ENCODE measurements at places on chromosomes 16 and 17.

- no peak for DNase-seq
Observed at GRCh38 chr17:1820528-1821252, 9.0 kb downstream of the SMYD4 start.

- no peak for DNase-seq
Observed at GRCh38 chr16:9072806-9073341, 18.6 kb upstream of the HAPSTR1 start.

- no peak for DNase-seq
Observed at GRCh38 chr16:65524997-65525396, 403.1 kb upstream of the CDH11 start.

DNA sequence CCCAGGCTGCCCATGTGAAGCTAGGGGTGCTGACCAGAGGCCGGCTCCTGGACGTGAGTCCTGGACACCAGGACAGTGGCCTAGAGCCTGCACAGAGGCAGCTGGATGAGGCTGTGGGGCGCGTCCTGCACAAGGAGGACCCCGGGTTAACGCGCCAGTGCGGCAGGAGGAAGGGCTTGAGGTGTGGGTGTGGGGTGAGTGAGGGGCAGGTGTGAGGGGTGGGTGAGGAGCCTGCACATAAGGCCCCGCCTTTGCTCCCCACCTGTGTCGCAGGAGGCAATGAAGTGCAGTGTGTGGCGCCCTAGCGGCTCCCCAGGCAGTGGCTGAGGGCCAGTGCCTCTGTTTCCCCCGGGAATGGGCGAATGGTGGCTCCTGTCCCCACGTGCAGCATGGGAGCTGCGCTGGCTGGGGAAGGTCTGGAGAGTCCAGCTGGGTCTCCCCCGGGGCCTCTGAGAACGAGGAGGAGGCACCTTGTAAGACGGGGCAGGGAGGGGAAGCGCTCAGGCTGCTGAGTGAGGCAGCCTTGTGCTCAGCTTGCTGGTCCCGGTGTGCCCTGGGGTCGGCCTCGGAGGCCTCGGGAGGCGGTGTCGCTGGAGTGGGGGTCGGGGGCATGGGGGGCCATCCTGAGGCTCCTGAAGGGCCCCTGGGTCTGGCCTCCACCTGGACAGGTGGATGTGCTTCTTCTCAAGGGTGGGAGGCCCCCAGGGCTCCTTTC, 3.2 kb downstream of the CD7 start:
- no peak for DNase-seq

GRCh38 chr17:82667668-82668000, 19.4 kb upstream of the WDR45B start:
- DNase-seq = no peak

DNA sequence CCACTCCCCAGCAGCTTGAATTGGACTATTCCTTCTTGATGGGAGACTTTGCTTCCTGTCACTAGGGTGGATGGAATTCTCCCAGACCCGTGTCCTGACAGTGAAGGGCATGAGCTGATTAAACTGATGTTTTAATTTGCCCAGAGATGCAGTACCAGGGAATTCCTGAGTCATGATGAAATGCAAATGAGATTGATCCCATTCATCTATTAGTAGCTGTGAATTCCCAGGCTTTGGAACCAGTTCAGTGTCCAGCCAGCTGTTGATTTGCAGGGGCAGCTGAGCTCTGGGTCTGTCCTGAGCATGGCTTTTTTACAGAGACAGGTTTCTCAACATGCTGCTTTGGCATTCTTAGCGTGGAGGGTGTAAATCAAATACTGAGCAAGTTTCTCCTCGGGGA, 157.9 kb downstream of the PITPNC1 start:
- no peak for DNase-seq

DNA sequence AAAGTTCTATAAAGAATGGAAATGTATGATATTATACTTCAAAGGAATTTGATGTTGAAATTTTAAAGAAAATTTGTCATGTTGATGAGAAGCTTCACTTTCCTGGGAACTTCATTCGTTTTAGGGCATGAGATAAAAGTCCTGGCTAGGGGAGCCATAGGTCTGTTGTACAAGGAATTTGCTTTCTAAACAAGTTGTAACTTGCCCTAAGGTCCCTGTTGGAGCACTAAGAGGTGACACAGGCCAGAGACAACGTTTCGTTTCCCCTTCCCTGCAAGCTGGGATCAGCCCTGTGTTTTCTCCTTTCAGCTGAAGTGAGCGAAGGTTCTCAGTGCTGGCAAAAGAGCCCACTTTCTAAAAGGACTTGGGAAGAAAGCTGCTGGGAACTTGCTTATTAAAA, 16.6 kb downstream of the PLD6 start:
- DNase-seq = no peak

GRCh38 chr16:72917051-72917450, 130.9 kb downstream of the ZFHX3 start:
- no peak for DNase-seq

GRCh38 chr16:194516-194915, 14.3 kb downstream of the HBQ1 start:
- DNase-seq = no peak

- no peak for DNase-seq
Observed at GRCh38 chr17:62628831-62629555, 1.5 kb downstream of the MRC2 start.
